ENCODE measurements at places on chromosomes 11 and 22.

- no peak for DNase-seq
Measured at GRCh38 chr22:20111689-20112622, 3.9 kb upstream of the RANBP1 start.

DNA sequence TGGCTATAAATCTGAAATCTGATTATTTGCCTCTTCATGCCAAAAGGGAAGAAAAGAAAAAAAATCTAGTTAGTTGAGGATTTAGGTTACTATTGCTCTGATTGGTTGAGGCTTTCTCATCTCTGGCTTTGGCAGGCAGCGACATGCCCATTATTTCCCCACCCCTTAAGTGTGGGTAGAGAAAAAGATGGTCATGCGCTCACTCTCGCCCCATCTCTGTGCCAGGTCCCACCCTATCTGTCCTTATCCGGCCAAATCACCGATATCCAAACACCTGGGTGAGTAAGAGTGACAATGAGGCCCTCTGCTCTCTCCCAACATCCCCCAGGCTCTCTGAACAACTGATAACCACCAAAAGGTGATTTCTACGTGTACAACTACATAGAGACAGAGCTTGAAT, 31.2 kb upstream of the SNX19 start:
- peak; percentile 10 for DNase-seq

GRCh38 chr11:36061471-36061870, 117.6 kb downstream of the LDLRAD3 start:
- no peak for DNase-seq

DNA sequence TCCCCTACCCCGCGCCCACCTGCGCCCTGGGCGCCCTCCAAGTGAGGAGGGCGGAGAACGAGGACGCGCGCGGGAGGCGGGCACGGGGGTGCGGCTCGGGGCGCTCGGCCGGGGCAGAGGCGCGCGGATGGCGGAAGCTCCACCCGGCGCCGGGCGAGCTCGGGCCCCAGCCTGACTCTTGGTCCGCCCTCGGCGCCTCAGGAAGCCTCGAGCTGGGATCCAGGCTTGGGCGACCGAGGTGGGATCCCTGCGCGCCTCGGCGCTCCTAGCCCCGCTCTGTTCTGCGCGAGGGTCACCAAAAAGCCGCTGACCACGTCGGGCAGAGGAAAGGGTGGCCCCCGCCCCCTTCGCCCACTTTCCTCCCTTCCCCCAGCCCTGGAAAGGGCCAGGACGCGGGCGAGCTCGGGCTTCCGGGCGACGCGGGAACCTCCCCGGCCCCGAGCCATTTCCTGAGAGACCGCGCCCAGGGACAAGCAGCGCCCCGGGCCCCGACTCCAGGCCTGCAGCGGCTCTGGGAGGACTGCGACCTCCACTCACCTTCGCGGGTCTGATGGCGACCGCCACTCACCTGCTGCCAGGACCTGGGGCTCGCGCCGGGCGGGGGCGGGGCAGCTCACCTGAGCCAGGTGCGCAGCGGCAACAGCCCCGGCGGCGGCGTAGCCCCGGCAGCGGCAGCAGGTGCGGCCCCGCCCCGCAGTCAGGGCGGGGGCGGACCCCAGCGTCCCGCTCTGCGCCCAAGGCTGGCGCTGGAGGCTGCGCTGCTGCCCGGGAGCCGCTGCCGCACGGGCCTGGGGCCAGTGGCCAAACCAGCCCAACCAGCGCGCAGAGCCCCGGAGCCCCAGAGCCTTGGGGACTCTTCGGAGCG, 2.2 kb upstream of the SIGIRR start:
- peak; percentile 79 for DNase-seq

GRCh38 chr11:75219869-75220268, 20.7 kb upstream of the TPBGL start:
- DNase-seq: no peak
